ENCODE measurements at places on chromosomes 3 and 15. TPM values are rescaled to one million over a fixed set of nuclear protein-coding genes. Genes with fewer than 3 reads are reported as not detected.

The SLC28A1 gene
- total RNA-seq, result not detected

The FILIP1L gene
- 213 TPM for total RNA-seq

The SIDT1 gene
- total RNA-seq, result not detected

The IQCH gene
- 2.6 TPM for total RNA-seq

The STARD5 gene
- total RNA-seq, result 14.7 TPM

The NCBP2 gene
- total RNA-seq, result 41.2 TPM

The INAFM2 gene
- 11.9 TPM for total RNA-seq

The SEMA7A gene
- total RNA-seq, result 16.8 TPM

The BCL6 gene
- total RNA-seq, result 26.8 TPM

The FHIT gene
- 2.2 TPM for total RNA-seq

The PLA2G4E gene
- total RNA-seq, result not detected

The MUSTN1 gene
- total RNA-seq, result not detected

The SERINC4 gene
- total RNA-seq, result under 0.01 TPM

The TYRO3 gene
- total RNA-seq, result 14.5 TPM
